ENCODE measurements at places on chromosomes 2 and 18.
A peak's percentile ranks its signal among the peaks of the same experiment; 100 is the strongest.

GRCh38 chr2:58515827-58516573 is 274.9 kb upstream of the FANCL start:
- no peak for DNase-seq

- no peak for DNase-seq
These were observed 25.3 kb downstream of the FSHR start for GRCh38 chr2:49129034-49129433.

- DNase-seq: no peak
These were observed at the start of gene ANXA4 for GRCh38 chr2:69741575-69742321. Gene ANXA4, plus strand, starts transcription at chr2:69742134. Its CDS starts 39,432 bp downstream, at chr2:69781566.

DNA sequence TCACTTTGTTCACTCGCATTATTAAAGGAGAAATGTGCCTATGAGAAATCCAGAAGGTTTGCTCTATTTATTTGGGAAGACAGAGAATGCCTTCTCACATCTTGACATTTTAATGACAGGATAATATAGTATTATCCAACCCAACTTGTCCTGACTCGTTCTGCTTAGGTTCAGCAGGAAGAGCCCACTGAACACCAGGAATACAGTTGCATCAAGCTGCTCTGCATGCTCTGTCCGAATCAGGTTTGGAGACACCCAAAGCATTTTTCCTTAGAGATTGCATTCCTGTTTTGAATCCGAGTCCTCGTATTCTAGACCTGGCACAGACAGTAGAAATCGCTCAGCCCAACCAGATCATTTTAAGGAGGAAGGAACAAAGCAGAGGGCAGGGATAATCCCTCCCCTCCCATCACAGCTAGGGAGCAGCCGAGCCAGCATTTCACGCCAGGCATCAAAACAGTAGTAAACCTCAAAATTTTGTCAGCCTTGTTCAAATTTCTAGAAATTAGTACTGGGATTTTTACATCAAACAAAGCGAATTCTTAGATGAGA is 837.4 kb upstream of the ID2 start:
- DNase-seq: no peak

GRCh38 chr2:120444691-120445240 is 98.8 kb downstream of the INHBB start:
- no peak for DNase-seq

GRCh38 chr2:241940329-241940728 is 70.8 kb downstream of the RTP5 start:
- peak; percentile 28 for DNase-seq

Data from NT2/D1 (cell line).